ENCODE measurements at places on chromosomes 1 and 21. TPM values are rescaled to one million over a fixed set of nuclear protein-coding genes. Genes with fewer than 3 reads are reported as not detected.

Gene PLA2G2A
- not detected for total RNA-seq

Gene CELA3A
- not detected for total RNA-seq

Gene HMGB4
- not detected for total RNA-seq

Gene CA14
- not detected for total RNA-seq

Gene KRTAP19-1
- not detected for total RNA-seq

Gene AMIGO1
- 1.0 TPM for total RNA-seq

Gene NPPB
- total RNA-seq = not detected

Gene OR2T2
- total RNA-seq = not detected

Gene OR2L13
- not detected for total RNA-seq

Measured in dermis microvascular lymphatic vessel endothelial cell (primary cell).